ENCODE measurements at places on chromosomes 16 and 17.

DNA sequence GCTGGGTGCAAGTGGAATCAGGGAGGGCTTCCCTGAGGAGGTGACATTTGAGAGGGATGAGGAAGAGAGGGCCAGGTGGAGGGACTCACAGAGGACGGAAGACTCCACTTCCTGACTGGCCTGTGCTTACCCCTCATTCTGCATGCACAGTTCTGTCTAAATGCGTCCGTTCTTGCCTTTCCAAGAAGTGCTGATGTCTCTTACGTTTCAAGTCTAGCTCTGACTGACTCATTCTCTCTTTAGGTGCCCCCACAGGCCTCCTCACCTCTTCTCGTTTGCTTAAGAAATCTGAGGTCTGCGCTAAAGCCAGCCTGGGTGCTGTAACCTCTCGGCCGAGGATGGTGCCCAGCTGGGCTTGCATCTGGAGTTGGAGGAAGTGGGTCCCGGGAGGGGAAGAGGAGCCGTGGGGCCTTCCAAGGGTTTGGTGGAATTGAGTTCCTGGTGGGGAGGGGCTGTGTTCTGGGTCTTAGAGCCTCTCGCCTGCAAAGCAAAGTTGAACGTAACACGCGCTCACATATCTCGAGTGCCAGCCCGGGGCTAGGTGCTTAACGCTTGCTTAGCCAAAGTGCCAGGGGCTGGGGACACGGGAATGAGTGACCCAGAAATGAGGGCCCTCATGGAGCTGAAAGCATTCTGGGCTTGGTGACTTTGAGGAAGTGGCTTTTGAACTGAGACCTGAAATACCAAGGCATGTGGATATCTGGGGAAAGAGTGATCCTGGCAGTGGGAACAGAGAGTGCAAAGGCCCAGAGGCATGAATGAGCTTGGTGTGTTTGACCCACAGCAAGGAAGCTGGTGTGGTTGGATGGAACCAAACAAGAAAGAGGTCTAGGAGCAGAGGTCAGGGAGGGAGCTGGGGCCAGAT, 4.8 kb downstream of the IL4R start:
- no peak for DNase-seq

DNA sequence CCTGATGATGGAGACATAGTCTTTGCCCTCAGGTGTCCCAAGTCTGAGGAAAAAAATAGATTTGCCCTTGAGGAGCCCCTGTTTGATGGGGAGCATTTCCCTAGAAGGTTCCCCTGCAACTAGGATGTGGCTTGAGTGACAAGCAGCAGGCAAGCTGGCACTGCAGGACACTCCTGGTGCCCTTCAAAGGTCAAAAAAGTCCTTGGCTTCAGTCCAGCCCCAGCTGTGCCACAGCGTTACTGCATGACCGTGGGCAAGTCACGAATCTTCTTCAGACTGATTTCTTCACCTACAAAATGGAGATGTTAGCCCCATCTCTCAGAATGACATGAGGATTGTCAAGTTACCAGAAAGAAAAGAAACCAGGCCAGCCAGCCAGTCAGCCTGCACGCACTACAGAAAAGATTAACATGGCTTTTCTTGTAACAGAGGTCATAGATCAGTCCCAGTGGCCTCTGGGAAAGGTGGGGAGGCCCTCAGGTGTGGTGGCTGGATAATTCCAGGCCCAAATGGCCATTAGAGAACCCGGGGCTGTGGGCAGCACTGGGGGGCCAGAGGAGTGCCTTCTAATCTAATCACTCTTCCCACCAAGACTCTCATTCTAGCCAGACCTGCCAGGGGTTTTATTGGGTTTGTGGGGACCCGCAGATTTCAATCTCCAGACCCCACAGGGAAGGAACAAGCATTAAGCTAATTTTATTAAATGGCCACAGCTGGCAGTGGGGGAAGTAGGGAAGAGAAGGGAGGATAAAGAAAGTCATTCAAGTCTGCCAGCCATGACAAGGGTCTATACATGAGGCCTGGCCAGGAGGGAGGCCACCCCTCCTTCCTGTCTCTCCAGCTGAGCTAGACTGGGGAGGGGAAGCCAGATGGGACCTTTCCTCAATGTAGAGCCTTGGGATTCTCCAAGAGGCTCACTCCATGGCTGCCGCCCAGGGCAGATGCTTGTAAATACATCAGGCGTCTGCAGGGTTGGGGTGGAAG, 9.7 kb upstream of the KIF18B start:
- no peak for DNase-seq

GRCh38 chr16:20868890-20869289, 31.3 kb downstream of the DCUN1D3 start:
- peak; percentile 33 for DNase-seq

- DNase-seq: no peak
Observed at GRCh38 chr17:61219460-61219859, 180.2 kb upstream of the TBX2 start.

DNA sequence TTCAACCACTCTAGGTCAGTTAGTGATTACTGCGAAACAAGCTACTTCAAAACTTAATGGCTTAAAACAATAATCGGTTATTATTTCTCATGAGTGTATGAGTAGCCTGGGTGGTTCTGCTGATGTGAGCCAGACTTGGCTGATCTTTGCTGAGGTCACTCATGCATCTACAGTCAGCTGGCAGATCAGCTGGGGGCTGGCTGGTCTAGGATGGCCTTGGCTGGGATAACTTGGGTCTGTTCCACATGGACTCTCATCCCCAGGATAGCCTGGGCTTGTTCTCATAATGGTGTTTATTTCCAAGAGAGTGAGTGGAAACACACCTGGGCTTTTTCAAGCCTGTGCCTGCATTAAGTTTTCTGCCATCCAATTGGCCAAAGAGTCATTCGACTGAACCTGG, 13.0 kb downstream of the CCDC182 start:
- no peak for DNase-seq

DNA sequence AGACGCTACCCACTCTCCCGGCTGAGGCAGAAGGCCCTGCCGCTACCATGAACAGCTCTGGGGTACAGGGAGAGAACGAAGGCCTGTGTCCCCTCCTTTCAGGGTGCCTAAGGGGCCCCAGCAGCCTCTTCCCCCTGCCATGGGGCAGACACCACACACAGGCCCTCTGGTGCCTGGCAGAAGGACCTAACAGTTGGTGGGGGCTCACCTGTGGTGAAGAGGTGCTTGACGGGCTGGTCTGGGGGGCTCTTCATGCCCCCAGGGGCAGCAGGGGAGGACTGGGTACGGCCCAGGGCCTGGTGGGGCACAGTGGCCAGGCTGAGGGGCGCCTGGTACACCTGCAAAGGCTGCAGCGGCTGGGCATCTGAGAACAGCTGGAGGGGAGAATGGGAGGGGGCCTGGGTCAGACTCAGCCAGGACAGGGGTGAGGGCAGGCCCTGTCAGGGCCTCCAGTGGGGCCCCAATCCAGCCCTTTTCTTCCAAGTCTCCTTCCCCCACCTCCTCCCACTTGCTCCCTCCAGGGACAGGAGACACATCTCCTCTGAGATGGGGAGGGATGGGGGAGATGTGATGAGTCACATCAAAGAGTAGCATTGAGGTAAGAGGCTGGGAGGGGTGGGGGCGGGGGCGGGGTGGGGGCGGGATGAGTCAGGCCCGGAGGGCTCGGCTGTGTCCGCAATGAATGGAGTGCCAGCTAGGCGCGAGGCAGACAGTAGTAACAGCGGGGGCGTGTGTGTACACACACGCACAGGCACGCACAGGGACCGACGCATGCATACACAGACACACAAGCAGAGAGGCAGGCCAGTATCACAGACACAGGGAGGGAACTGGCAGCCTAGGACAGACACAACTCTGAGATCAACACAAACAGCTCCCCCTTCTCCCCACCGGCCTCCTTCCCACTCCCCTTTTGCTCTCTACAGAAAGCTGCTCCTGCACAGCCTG, 16.1 kb downstream of the G6PC3 start:
- no peak for DNase-seq

DNA sequence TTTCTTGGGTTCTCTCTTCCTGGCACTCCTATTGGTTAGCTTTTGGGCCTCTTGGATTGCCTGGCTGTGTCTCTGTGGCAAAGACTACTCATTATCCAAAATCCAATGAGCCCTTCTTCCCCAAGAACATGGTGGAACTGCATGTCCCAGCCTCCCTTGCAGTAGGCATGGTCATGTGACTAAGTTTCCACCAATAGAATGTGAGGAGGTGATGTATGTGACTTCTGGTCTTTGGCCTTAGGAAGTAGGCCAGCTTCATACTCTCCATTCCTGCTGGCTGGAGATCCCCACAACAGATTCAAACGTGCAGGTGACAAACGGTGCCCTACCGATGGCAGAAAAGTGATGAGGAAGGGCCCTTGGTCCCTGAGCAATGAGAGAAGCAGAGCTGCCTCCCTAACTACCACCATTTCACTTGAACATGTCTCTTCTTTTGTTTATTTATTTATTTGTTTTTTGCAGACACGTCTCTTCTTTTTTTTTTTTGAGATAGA, 17.3 kb upstream of the SPN start:
- DNase-seq: no peak

GRCh38 chr17:2194889-2195335, 108.7 kb downstream of the SMG6 start:
- DNase-seq: no peak

GRCh38 chr17:63809970-63810369, 17.3 kb upstream of the PSMC5 start:
- DNase-seq: no peak

- no peak for DNase-seq
Observed at GRCh38 chr16:29777576-29778350, at the start of gene ZG16. TSS of gene ZG16 (plus strand) at chr16:29778256. CDS start at chr16:29779267, 1,011 bp downstream.

GRCh38 chr16:89364606-89365005, 125.8 kb downstream of the ANKRD11 start:
- DNase-seq: no peak

DNA sequence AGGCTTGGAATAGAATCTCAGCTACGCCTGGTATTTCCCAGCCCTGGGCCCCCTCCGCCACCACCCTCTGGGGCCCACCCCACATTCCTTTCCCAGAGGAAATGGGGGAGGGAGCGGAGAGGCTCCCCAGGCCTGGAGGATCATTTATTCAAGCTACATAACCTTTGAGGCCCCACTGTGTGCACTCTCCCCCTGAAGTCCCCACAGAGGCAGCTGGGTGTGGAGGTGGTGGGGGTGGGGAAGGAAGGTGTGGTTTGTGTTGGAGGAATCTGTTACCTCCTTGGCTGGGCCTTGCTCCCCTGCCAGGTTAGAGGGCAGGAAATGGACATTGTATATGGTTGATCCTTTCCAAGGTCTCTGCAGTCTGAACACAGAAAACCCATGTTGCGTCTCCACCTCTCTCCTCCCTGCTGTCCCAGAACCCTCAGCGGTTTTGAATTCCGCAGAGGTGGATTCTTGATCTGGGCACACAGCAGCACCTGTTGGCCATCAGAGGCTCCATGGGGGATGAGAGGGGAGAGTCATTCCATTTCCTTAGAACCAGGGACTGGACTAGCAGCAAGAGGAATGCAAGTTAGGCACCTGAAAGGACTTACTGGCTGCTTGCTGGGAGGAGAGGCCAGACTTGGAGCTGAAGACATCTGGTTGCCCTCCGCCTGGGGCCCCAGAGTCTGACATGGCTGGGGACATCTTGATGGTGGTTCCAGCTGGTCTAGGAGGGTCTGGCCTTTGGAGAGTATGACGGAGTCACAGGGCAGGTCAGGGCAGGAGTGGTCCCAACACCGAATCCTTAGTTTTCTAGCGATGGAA, 23.0 kb downstream of the ARHGAP23 start:
- no peak for DNase-seq

DNA sequence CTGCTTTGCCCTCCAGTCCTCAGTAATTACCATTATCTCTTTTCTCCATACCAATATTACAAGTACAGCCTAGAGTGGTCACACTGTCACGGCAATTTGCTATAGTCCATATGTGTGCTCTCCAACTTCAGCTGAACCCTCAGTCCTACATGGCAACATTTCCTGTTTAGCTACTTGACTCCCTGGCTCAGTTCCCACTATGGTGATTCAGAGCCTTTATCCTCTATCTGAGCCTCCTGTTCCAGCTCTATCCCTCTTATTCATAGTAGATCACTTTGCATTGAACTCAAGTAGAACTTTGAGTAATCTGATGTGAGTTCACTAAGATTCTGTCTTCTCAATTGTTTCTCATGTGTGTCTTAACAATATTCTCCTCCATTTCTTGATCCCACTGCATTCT, 43.7 kb upstream of the GOSR1 start:
- DNase-seq: peak; percentile 53

DNA sequence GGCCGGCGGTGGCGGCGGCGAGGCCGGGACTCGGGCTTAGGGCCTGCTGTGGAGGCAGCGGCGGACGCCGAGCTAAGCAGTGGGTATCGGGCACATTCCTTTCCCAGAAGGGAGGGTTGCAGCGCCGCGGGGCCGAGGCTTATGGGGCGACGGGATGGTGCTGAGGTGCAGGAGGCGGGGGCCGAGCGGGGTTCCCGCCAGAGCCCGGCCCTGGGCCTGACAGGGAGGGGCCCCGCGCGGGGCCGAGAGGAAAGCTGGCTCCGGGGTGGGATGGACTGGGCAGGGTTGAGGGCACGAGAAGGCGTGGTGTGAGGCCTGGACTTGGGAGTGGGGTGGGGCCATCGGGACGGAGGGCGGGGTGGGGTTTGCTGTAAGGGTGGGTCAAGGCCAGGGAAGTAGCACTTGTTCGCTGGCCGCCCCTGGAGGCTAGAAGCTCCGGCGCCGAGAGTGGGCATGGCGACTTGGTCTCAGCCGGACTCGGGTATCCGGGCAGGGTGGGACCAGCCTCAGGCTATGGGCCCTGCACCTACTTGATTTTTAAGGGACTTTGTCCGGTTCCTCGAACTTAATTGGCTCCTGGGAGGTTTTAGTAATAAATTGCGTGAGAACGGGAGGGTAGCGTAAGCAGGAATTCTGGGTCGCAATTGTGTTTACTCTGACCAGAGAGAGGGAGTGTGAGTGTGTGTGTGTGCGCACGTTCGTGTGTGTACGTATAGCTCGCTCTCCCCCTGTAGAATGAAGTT, 396 bp downstream of the NFE2L1 start:
- DNase-seq: peak; percentile 24

DNA sequence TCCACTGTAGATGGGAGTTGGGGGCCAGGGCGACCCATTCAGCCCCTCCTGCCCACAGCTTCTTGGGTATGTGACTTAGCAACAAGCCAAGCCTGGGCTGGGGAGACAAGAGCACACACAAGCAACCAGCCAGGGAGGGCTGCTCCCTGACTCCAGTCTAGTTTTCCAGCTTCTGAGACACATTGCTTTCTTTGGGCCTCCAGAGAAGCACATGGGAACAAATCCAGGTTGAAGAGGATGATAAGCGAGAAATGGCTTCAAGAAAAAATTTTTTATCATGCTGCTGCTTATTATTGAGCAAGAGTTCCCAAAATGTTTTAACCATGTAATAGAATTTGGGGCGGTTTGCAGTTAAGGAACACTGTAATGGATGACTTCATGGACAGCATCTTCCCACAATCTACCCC, 173.7 kb downstream of the SOX9 start:
- no peak for DNase-seq
